Renal pelvis (tissue), 12 donors: ENCODE measurements at places on chromosomes 13 and 19. TPM values are rescaled to one million over a fixed set of nuclear protein-coding genes. Genes with fewer than 3 reads are reported as not detected.

The ARHGAP33 gene
- polyA plus RNA-seq: 38.7 TPM

The DCT gene
- 0.65 TPM for polyA plus RNA-seq

The ABHD13 gene
- polyA plus RNA-seq: 13.9 TPM

The BBC3 gene
- polyA plus RNA-seq: 2.5 TPM

The PRR19 gene
- 1.9 TPM for polyA plus RNA-seq

The NPHS1 gene
- polyA plus RNA-seq: 223 TPM

The CCNA1 gene
- polyA plus RNA-seq: 0.70 TPM

DNA sequence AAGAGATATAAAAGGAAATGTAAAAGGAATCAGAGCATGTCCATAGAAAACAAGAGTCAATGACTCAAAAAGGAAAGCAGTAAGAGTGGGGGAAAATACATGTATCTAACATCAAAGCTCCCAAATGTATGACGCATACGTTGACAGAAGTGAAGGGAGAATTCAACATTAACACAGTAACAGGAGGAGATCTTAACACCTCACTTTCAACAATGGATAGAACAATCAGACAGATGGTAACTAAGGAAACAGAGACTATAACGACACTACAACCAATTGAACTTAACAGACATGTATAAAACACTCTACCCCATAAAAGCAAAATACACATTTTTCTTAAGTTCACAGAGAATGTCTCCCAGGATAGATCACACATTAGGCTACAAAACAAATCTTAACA is 774.8 kb upstream of the ARGLU1 start:
- DNase-seq: no peak

DNA sequence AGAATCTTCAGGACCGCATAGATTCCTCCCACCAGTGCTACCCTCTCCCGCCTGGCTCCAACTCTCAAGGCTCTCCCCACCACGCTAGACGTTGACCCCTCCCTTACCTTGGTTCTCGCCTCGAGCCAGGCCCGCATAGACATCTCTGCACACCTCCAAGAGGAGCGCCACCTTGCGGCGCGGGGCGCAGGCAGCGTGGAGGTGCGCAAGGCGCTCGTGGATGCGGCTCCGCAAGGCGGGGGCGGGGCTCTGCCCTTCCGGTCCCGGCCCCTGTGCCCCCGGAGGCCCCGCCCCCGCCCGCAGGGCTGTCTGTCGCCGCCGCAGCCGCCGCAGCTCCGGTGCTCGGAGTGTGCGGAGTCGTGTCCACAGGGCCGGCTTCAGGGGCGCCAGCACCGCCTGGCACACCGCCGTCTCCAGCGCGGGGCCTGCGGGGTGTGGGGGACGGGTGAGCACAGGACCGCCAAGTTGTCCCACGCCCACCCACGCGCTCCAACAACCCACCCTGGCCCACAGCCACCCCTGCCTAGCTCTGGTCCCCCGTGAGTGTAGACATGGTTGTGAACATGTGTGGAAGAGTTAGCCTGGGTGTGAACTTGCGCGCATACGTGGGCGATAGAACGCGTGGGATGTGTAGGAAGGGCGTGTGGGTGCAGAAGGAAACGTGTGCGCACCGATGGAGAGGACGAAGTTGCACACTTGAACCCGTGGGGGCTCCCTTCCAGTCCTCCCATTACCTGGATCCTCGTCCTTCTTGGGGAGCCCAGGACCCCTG is 8.1 kb downstream of the RINL start:
- DNase-seq: peak; percentile 59

DNA sequence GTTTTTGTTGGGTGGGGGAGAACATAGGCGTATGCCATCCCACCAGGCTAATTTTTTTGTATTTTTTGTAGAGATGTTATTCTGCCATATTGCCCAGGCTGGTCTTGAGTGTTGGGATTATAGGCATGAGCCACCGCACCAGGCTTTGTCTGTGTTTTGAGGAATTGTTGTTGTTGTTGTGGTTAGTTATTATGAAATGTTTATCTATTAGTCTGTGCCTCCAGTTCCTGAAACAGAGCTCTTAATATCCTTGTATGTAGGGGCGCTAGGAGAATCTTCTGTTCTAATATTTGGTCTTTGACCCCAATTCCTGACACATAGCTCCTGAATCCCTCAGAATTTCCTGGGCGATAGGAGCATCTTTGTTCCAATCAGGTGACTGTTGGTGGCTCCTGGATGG is 5.6 kb upstream of the LATS2 start:
- no peak for DNase-seq

DNA sequence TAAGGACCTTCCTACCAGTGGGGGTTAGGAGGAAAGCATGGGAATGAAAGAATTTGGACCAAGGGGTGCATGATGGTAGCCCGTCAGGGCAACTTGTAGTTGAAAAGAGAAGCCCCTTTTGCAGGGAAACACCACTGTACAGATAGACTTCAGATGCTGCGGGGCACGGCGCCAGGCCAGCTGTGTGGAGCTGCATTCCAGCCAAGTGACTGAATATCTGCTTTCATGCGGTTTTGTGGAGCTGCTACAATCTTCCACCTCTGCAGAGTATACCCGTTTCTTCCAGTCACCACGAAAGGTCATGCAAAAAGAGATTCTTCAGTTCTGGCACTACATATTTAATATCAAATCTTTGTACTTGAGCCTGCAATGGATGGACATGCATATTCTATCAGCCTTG is 104.7 kb downstream of the RGCC start:
- DNase-seq: no peak

DNA sequence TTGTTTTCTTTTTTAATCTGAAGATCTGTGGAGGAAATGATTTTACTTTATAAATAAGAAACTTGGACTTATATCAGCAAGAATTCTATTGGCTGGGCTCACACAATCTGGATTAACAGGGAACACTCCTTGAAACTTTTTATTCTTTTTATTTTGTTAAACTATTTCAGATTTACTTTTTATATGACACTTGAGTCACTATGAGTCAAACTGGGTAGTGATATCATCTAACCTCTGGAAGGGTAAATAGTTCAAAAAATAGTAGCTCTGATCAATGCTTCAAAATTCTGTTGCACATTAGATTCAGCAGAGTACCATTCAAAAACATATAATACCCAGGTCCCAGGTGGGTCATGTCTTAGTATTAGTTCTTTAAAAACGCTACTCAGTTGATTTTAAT is 55.1 kb upstream of the NBEA start:
- DNase-seq: no peak

- no peak for DNase-seq
Measured at GRCh38 chr13:35714588-35715377, 238.3 kb upstream of the MAB21L1 start.

DNA sequence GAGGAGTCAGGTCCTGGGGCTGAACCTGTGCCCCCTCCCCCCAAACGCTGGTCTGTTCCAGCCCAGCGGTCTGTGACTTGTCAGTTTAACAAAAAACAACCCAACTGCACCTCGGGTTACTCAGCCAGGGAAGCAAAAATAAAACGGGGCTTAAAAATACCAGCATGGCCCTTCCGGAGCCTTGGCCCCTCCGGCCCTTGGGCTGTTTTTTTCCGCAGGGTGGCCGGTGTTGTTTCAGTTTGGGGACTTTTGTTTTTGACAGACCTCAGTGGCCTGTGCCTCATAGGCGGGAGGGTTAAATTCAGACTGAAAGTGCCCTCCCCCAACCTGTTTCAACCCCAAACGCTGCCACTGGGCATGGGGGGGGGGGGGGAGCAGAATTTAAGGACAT is 4.0 kb downstream of the TCF3 start:
- DNase-seq: no peak

GRCh38 chr19:33434069-33434885 is 60.8 kb downstream of the CEBPG start:
- no peak for DNase-seq

DNA sequence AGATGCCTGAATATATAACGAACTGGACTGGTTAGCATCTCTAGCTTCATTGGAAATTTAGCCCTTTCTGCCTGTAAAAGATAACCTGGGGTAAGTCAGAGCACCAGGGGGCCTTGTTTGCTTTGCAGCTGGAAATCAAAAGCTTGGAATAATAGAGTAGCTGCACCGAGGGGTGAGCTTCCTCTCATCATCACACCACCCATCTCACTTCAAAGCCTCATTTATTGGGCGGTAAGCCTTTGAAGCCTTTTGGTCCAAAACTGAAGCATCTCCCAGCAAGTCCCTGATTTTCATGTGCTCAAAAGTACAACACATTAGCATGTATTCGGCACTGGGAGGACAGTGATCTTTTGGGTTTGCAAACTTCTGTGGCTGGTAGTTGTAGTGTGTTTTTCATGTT is 405.1 kb downstream of the FOXO1 start:
- no peak for DNase-seq

- DNase-seq: no peak
Measured at GRCh38 chr13:29471551-29471950, 123.9 kb downstream of the SLC7A1 start.

- no peak for DNase-seq
Measured at GRCh38 chr13:110760611-110761010, 47.1 kb downstream of the ING1 start.

GRCh38 chr19:30229525-30230174 is 142.5 kb upstream of the ZNF536 start:
- no peak for DNase-seq

DNA sequence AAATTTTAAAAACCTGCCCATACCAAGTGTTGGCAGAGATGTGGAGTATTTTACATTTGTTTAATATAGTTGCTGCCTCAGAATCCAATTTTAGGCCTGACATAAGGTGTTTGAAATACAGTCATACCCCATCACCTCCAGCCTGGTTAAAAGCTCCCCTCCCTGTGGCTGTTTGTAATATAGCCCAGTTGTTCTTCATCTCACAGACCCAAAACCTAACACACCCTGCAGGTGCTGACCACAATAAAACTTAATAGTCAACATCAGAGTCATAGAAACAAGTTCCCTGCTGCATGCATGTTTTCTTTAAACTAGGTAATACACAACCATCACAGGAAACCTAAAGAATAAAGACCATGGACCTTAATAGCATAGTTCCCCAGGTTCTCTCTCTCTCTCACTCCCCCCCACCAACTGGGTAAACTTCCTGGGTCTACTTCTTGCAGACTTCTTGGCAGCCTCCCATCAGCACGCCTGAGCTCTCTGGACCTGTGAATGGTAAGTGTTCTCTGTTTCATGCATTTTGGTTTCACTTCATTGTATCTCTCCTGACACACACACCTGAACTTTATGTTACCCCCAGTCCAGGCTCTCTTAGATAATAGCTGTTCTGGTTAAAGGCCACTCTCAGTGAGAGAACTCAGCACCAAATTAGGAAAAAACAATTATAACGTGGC is 1369.9 kb downstream of the EFNB2 start:
- no peak for DNase-seq

GRCh38 chr13:30463787-30464495 is 1.8 kb downstream of the HMGB1 start:
- peak; percentile 28 for DNase-seq

GRCh38 chr13:57739089-57739488 is 107.5 kb downstream of the PCDH17 start:
- no peak for DNase-seq

GRCh38 chr13:18739310-18739709 is 442.3 kb downstream of the TUBA3C start:
- no peak for DNase-seq

GRCh38 chr13:112587212-112587763 is 665 bp downstream of the TUBGCP3 start:
- DNase-seq: peak; percentile 72

DNA sequence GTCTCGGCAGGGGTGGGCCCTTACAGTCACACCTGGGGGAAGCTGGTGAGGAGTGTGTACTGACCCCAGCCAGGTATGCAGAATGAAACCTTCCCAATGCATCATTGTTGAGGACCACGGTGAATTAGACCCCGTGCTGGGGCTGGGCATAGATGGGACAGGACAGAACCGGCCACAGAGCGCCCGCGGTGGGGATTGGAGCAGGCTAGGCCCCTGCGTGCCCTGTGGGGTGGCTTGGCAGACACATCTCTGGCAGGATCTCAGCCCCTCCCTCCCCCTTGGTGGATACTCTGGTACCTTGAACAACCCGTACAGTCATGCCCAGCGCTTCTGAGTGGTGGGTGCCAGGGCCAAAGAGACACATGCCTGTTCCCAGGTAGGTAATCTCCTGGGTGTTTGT is 200.6 kb downstream of the TEX29 start:
- no peak for DNase-seq

- no peak for DNase-seq
Measured at GRCh38 chr13:29858667-29859066, 8.2 kb upstream of the UBL3 start.

DNA sequence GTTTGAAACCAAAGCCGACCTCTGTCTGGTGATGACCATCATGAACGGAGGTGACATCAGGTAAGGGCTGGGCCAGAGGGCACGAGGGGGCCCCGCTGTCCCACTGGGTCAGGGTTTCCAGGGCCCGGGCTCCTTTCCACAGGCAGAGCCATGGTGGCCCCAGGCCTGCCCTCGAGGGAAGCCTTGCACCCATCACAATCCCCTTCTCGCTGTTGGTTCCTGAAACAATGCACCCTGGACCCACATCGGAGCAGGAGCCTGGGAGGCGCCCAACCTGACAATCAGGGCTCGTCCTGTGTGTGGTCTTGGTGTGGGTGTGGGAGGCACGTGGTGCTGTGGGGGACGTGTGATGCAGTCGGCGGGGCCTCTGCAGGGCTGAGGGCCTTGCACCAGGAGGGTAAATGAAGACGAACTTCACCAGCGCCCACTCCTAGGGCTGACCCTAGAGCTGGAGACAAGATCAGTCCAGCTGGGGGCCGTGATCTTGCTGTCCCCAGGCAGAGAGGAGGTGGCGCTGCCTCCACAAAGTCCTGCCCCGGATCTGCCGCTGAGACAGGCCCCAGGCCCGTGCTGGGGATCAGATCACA is 2.8 kb downstream of the GRK1 start:
- DNase-seq: no peak

DNA sequence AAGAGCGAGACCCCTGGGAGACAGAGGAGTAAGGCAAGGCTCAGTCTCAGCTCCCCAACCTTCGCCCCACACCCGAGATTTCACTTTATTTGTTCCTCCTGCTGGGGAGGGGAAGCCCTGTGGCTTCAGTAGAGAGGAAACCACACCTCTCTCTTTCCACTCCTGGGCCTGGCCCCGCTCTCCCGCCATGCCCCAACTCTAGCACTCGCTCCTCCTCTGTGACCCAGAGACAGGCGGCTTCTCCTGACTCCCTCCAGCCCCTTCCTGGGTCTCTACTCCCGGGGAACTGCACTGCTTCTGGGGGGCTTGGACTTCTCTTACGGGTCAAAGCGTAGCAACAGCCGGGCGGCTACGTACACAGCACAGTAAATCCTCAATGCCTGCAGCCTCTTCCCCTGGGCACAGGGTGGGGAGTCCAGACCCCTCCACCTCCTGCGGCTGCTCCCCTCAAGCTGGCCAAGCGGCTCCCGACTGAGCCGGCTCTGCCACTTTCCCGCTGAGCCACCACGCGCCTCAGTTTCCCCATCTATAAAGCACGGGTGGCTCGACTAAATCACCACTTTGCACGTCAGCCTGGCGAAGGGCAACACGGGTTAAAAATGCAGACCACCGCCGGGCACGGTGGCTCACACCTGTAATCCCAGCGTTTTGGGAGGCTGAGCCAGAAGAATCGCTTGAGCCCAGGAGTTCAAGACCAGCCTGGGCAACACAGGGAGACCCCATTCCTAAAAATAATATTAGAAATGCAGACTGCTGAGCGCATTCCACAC is 1.4 kb downstream of the RNF126 start:
- DNase-seq: no peak

GRCh38 chr13:66618702-66619101 is 611.4 kb downstream of the PCDH9 start:
- DNase-seq: no peak

GRCh38 chr19:23522431-23522830 is 127.2 kb upstream of the ZNF91 start:
- DNase-seq: no peak
